T follicular helper cell (primary cell): ENCODE measurements at places on chromosomes 11 and 22.

DNA sequence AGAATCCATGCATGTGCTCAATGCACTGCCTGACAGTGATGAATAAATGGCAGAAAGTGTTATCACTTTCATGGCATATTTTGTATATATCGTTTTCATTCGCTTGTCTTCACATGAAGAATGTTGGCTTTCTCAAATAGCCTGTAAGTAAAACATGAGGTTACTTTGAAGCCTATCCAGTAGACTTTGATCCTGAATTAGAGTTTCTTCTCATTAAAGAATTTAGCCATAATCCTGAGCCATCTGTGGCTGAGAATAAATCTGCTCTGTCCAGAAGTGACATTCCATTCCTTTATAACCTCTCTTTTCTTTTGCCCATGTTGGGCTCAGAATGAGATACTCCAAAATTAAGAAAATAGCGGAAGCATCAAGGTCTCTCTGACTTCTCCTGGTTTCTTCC lies 1071.7 kb upstream of the TENM4 start:
- no peak for DNase-seq

- no peak for DNase-seq
Observed at GRCh38 chr11:864898-865297, 22.2 kb downstream of the TSPAN4 start.

GRCh38 chr11:126716456-126717083 lies 284.0 kb downstream of the KIRREL3 start:
- no peak for DNase-seq

GRCh38 chr11:68340784-68341556 lies 28.6 kb downstream of the LRP5 start:
- no peak for DNase-seq

DNA sequence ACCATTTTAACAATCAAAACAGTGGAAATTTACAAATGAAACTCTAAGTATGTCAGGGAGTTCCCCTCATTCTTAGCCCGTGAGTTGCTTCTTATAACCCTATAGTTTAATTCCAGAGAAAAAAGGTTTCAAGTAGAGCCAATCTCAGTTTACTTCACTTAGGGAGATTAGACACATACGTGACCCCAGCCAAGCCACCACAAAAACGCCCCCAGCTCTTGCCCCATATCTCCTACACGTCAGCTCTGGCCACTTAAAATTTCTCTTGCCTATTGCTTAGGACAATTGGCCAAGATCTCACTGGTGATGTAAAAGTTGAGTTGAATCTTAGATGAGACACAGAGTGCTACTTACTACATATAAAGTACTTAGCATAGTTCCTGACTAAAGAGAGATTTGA lies 166.4 kb downstream of the ETS1 start:
- DNase-seq, result no peak

GRCh38 chr11:28596816-28597215 lies 488.6 kb downstream of the METTL15 start:
- no peak for DNase-seq

DNA sequence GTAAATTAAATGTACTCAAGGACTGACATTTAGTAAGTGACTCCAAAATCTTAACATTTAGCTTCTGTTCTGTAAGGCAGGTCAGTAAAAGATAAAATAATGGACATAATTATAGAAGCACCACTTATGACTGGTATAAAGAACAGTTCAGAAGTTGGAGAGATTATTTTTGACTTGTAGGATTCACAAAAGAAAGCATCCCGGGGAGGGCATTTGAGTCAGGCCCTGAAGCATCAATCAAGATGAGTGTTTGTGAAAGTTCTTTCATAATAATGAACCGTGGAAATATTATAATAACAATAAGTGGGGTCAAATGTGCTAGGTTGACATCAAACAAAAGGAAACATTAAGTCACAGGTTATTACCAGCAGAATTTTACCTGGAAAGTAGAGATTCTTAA lies 201.9 kb downstream of the DDX10 start:
- no peak for DNase-seq

DNA sequence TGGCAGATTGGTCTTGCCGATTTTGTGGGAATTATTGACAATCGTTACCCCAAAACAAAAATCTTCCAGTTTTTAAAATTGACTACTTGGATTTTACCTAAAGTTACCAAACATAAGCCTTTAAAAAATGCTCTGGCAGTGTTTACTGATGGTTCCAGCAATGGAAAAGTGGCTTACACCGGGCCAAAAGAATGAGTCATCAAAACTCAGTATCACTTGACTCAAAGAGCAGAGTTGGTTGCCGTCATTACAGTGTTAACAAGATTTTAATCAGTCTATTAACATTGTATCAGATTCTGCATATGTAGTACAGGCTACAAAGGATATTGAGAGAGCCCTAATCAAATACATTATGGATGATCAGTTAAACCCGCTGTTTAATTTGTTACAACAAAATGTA lies 37.2 kb downstream of the IGLL1 start:
- DNase-seq, result no peak

- DNase-seq, result no peak
Observed at GRCh38 chr11:9136741-9137140, 45.3 kb upstream of the SCUBE2 start.

- DNase-seq, result no peak
Observed at GRCh38 chr11:130435671-130436070, 7.3 kb upstream of the ADAMTS8 start.

- no peak for DNase-seq
Observed at GRCh38 chr11:71263386-71263785, 11.0 kb upstream of the SHANK2 start.

DNA sequence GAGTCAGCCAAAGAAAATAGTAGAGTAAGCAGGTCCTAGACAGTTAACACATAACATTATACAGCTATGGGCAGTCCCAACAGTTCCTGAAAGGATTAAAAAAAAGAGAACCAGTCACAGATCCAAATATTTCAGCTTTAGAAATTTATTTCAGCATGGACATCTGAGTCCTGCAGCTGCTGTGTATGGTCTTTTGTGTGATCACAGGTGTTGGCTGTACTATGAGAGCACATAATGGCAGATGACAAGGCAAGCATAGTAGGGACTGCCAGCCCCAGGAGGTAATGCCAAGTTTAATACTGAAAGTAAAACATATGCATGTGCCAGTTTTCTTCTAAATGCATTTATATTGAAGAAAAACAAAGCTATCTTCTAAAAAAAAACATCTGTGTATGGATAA lies 158.1 kb downstream of the GRIA4 start:
- DNase-seq, result no peak

- no peak for DNase-seq
Observed at GRCh38 chr11:131964698-131965483, 594.5 kb downstream of the NTM start.

DNA sequence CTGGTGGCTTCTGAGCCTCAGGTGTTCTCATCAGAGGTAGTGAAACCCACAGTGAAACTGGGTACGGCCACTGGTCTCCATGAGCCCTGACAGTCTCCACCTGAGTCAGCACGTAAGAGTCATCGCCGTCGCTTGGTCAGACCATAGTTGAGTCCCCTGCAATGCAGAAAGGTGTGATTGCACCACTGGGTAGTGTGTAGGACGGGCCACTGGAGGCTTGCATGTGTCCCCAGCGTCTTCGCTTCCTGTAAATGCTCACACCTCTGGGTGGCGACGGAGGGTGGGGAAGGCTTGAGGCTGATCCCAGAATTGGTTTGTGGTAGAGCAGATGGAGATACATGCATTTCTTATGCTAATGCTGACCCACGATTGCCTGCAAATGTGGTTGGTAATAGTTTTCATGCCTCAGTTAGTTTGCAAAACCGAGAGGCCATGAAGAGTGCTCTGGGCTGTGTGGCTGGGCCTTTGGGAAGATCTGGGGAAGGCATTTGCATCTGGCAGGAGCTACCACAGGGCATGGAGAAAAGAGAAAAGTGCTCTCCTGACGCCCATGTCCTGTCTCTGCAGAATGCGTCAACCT lies 26.5 kb downstream of the CTTN start:
- no peak for DNase-seq

GRCh38 chr11:75611823-75612222 lies 49.8 kb downstream of the SERPINH1 start:
- DNase-seq, result no peak

DNA sequence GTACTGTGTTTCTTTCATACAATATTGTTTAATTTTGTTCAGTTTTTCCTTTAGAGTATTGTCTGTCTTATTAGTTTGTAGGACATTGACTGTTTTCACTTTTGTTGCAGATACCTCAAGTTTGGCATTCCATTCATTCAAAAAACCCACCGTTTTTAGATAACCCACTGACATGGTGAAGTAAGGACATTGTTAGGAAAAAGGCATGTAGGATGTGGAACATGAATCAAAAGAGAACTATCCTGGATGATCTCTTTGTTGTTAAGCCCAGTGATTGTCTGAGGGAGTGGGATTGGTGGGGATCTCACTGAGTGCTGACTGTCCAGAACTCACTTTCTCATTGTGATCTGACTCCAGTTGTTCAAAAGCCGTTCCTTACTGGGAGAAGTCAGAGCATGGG lies 119.3 kb downstream of the TEAD1 start:
- no peak for DNase-seq

DNA sequence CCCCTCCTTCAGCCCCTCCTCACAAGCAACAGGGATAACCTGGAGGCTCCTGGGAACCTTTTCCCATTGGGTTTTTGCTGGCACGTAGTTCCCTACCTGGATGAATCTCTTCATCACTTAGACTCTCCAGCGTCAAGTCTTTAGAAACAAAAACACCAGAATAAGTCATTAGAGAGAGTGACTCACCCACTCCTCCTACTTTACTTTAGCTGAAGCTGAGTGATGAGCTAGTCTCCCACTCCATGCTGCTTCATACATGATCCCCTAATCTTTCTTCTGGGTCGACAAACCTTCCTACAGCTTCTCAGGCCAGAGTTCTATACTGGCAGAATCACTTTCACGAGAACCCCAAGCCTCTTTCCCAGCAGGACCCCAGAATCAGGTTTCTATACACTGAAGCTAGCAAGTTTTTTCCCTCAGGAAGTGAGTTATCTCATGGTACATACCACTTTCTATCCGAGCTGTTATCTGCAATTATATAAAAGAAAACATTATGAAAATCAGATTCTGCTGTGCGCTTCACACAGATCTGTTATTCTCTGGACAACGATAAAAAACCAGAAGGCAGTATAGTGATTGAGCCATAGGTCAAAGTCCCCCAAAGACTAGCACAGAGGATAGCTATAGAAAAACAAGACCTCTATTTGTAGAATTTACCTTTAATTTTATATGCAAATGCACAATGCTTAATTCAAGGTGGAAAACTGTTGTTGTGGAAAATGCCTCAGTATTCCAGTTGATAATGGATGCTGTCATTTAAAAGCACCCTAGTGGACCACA lies 18.7 kb downstream of the DRICH1 start:
- no peak for DNase-seq

- DNase-seq, result no peak
Observed at GRCh38 chr11:100774859-100775258, 87.8 kb downstream of the ARHGAP42 start.

GRCh38 chr22:45159652-45160462 lies 3.9 kb upstream of the NUP50 start:
- DNase-seq, result no peak

DNA sequence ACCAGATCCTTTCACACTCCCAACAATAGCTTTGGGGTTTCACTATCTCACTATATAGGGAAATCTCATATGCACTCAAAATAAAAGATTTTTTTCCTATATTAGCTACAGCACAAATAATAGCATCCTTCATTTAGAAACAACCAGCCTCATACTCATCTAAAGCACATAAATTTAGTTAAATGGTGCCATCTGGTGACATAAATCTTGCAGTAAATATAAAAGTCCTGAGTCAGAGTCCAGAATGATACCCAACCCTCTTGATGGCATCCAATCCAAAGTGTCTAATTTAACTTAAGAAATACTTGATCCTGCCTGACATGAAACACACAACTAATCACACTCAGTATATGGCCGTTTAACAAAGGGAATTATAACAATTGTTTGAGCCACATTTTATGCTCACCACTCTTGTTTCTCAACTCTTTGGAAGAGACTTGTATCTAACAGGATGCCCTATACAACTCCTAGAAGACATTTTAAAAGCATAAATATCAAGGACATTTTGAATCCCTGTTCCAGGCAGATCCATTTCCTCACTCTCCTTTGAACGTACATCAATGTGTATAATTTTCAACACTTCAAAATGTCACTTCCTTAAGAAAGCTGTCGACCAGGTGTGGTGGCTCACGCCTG lies 36.2 kb downstream of the DLG2 start:
- no peak for DNase-seq

- DNase-seq, result no peak
Observed at GRCh38 chr11:12235947-12236743, 125.8 kb downstream of the MICAL2 start.
